ENCODE measurements at places on chromosomes 7 and 10.
A peak's percentile ranks its signal among the peaks of the same experiment; 100 is the strongest.

DNA sequence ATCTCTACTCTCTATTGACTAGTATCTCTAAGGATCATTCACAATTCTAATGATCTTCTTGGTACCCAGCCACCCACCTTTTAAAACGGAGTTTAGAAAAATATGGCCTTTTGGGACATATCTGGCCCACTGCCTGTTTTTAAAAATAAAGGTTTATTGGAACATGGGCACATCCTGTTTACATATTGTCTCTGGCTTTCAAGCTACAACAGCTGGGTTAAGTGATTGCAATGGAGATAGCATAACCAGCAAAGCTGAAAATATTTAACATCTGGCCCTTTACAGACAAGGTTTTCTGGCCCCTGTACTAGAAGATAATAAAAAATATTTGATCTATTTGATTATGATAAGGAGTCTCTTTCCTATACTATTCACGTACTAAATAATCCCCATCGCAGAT is 232.4 kb upstream of the RHOBTB1 start:
- no peak for DNase-seq

- no peak for DNase-seq
Observed at GRCh38 chr7:13908667-13909397, 80.6 kb downstream of the ETV1 start.

DNA sequence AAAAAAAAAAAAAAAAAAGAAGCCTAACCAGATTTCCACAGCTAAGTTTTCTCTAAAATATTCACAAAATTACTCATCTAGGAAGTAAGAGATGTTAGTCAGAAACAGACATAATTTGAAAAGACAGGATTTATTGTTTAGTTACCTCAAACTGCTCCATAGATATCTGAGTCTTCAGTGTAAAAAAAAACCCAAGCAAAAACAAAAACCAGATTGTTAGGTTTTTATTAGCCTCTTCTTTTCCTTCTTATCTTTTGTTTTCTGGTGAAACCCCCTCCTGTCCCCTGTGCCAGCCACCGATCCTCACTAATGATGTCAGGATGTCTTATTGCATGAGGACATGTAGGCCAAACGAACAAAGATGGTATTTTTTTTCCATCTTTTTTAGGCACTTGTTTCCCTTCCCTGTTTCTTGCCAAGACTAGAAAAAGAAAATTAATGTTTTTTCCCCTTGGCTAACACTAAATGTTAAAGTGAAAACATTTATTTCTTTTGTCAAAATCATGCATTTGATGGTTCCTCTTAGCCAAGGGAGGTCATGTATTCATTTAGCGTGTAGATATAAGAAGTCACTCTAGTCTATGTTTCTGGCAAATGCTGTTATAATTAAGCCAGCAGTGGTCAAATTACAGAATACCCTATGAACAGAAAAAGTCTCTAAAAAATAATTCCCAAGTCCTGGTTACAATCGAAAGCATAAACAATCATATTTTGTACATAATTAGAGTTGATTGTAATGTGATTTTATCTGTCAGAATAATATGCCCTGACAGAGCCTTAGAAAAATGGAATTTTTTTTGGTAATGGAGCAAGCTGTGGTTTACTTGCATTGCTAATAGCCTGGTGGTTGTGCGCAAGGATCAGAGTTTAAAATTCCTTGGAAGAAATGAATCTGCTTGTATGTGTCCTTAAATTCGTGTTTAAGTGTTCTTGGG is 702.4 kb upstream of the FZD8 start:
- DNase-seq = no peak

GRCh38 chr10:62388328-62388727 is 14.2 kb downstream of the ZNF365 start:
- DNase-seq = no peak

- no peak for DNase-seq
Observed at GRCh38 chr10:24907956-24908355, 44.5 kb downstream of the PRTFDC1 start.

DNA sequence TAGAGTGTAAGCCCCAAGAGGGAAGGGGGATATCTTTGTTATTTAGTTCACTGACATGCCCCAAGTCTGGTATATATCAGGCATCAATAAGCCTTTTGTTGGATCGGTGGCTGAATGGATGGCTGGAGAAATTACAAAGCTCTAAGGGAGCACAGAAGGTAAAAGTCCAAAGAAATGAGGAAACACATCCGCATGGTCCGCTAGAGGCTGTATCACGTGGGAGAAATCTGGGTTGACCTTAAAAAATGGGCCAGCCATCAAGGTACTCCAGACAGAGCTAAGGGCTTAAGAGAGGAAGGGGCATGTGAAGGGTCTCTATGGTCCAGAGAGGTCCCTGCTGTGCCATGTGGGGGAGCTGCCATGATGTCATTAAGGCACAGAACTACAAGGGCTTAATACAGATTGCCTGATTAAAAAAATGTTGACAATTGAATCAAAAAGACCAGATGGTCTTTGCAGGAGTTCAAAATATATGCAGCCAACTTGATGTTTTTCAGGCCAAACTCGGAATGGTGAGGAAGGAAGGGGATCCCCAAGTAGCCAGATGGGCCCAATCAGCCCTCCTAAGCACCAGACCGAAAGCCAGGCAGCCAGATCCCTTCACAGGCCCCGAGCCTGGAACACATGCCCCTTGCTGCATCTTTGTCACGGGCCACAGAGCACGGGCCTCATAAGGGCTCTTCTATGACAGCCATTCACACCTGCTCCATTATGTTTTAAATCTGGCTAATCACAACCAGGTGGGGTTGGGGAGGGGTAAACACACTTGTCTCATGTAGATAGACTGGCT is 31.9 kb downstream of the SCRN1 start:
- DNase-seq = no peak

- no peak for DNase-seq
Observed at GRCh38 chr10:91980319-91980718, 56.7 kb downstream of the BTAF1 start.

DNA sequence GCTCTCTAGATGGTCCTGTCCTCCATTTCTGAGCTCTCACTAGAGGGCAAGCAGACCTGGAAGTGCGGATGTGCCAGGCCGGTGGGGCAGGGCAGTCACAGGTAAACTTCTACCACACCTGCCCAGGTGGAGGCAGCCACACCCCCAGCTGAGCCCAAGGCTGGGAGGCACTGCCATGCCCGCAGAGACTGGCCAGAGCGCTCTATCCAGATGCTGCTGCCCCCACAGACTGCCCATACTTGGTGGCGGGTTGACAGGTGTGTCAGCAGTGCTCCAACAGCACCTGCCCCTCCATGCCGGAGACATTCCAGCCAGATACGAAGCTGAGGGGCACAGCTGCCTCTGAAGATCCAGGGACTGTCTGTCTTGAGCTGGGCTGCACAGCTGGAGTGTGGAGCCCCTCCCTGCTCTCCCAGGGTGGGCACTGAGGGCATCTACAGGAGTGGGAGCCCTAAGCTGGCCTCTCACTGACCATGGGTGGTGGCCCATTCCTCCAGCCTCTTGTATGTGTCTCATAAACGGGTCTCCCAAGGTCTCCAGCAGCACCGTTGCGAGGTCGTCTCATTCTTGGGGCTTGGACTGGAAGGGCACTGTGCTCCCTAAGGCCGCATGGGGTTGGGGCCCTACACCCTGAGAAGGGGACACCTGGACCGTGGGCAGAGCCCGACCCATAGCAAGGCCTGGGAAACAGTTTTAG is 38.2 kb upstream of the PPIF start:
- no peak for DNase-seq

DNA sequence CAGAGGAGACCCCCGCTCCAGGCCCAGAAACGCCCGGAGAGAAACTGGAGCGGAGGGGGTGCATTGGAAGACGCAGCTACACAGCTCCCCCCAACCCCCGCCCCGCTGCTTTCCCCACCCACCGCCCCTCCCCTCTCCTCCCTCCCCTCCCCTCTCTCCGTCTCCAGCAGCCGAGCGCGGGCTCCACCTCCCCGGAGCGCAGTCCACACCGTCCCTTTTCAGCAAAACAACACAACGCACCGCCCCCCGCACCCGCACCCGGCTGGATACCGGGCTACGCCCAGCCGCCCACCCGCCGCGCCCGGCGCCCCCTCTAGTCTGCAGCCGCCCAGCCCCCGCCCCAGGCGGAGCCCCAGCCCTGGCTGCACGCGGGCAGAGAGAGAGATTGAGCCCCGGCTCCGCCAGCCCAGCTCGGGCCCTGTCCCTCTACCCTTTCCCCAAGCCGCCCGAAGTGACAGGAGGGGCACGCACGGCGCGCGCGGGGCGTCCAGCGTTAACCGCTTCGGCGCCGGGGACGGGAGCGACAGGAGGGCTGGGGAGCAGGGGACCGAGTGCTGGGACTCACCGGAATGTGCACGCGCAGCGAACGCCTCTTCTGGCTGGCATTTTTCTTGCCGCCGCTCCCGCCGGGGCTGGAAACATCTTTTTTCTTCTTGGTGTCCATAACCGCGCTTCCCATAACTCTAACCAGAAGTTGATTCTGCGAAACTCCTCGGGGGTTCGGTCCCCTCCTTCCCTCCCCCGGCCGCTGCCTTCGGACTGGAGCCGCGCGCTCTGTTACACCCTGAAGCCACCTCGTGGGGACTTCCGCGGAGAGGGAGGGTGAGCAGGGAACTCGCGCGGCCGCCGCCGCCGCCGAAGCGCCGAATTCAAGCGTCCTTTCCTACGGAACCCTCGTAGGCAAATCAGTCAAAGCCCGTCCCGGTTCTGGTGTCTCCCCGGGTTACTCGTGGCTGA is 695 bp downstream of the PRKAG2 start:
- peak; percentile 60 for DNase-seq
